ENCODE measurements at places on chromosomes 5 and 9.

DNA sequence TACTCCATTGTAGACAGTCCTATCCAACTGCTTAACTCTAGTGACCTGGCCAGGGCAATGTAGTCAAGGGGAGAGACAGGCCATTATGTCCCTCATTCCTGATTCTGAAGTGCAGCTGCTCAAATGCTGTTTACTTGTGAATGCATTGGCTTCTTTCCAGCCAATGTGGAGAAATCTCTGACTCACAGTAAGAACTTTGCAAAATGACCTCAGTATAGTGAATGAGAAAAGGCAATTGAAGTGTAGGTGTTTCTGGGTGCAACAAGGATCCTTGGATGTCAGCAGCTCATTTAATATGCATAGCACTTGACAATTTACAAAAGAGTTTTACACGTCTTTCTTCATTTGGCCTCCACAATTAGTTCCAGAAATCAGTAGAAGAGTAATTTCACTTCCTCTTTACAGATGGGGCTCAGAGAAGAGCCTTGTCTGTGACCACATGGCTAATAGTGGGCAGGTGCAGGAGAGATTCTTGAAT, 367.2 kb downstream of the OSTF1 start:
- no peak for DNase-seq

- DNase-seq, result no peak
Measured at GRCh38 chr9:93644397-93645088, 68.2 kb downstream of the PHF2 start.

DNA sequence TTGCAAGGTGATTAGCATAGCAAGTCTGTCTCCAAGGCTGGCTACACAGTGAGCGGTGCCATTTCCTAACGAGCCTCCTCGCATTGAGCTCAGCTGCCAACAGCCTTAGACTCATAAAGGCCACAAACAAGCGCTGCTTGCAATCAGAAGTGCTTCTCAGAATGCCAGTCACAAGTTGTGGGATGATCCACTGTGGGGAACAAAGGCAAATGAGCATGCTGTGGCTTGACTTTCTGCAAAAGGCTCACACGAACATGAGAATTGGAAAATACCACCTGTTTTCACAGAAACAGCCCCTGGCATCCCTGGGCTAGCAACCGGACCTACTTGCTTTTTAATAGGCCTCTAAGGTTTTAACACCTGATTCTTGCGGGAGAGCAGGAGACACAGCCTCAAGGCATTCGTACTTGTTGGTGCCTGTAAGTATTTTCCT, 215.5 kb downstream of the FANCC start:
- DNase-seq, result no peak

GRCh38 chr5:18798058-18798457, 1163.8 kb downstream of the TAF11L14 start:
- no peak for DNase-seq

- DNase-seq, result no peak
Measured at GRCh38 chr5:116763987-116764866, 189.6 kb upstream of the SEMA6A start.

GRCh38 chr9:4515958-4516375, 25.7 kb downstream of the SLC1A1 start:
- peak; percentile 33 for DNase-seq
